ENCODE measurements at places on chromosomes 1 and 21.
A peak's percentile ranks its signal among the peaks of the same experiment; 100 is the strongest.

DNA sequence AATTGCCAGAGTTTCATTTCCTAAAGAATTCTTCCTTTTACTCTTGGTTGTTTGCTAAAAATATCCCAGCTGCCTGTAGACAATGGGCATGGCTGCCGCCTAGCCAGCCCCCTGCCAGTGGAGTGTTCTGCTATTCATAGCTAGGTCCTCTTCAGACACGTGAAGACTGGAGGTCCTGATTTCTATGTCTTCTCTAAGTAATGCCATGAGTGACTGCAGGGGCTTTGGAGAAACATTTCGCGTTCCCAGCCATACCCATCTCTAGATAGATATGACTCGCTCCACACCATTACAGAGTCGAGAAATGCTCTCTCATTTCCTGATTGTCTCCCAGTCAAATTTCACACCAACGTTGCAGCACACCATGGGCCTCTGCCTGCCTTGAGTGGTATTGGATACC lies 99.5 kb upstream of the BACE2 start:
- DNase-seq, result no peak

GRCh38 chr21:45161038-45161945 lies 86.9 kb downstream of the ADARB1 start:
- peak; percentile 51 for DNase-seq

DNA sequence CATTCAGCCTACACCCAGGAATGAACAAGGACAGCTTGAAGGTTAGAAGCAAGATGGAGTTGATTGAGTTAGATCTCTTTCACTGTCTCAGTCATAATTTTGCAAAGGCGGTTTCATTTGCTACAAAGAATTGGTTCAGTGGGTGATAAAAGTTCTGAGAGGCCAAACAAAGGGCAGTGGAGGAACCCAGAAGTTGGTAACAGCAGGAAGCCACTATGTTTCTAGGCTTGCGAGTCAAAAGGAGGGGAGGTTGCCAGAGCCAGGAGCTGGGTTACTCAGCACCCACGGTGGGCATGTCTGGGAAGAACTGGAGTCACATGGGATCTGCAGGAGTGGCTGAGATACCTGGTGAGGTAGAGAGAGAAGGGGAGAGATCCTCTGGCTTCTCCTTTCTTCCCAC lies 64.2 kb upstream of the MRPS6 start:
- no peak for DNase-seq

- peak; percentile 30 for DNase-seq
These were observed 330.6 kb downstream of the DSCAM start for GRCh38 chr21:40516335-40516734.

- peak; percentile 100 for DNase-seq
These were observed at the start of the genes DTL and INTS7 for GRCh38 chr1:212035123-212035834. DTL (plus strand) TSS chr1:212035748; CDS start chr1:212035891, 143 bp downstream. INTS7 (minus strand) TSS chr1:212035557; CDS start chr1:212035437, 120 bp downstream.

DNA sequence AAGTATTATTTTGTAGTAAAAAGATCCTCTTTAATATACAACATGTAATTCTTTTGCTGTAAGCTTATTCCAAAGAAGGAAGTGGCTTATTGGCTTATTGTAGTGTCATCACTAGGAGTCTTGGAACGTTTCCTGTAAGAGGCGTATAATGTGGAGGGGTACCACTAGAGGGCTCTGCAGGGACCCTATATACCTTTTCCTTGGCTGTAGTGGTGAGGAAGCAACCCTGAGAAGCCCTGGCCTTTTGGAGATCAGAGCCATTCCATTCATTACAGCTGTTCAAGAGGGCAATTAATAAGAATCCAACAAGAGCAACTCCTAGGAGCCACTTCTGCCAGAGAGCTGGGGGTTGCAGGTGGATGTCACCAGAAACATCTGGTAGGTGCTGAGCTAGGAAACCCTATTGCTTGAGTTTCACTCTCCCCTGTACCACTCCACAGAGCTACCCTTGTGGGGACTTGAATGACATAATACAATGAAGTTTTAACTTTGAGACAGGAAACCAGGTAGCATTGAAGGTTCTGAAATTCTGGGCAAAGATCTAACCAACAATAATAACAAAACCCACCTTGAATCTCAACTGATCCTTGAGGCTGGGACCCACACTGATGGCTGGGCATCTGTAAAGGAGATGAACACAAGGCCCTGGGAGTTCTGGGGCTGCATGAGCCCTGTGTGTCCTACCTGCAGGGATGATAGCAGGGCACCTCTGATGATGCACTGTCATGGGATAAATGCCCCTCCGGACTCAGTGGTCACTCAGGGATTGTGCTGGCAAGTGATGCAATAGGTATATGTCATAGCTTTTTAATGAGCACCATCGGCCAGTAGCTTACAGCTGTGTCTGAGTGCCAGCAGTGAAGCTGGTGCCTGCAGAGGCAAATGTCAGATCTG lies 160.2 kb upstream of the COA6 start:
- DNase-seq, result no peak

GRCh38 chr1:115135681-115136080 lies 46.4 kb upstream of the TSPAN2 start:
- DNase-seq, result no peak

GRCh38 chr1:50371749-50372148 lies 51.5 kb downstream of the DMRTA2 start:
- no peak for DNase-seq

DNA sequence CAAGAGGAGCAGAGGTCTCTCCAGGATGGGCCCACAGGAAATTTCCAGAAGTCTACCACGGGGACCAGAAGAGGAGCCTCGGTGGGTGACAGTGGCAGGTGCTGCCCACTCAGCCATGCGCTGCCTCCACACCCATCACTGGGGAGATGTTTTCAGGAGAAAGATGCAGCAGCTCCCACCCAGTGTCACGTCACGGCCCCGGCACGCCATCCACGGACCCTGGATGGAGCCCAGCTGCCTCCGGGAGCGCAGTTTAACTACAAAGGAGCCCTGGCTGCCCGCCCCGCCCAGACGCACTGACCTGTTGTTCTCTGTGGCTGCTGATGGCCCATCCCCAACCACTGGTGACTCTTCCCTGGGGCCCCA lies 6.8 kb downstream of the TSPEAR start:
- DNase-seq, result no peak

GRCh38 chr1:150973836-150974579 lies 627 bp downstream of the CERS2 start:
- DNase-seq, result peak; percentile 40

DNA sequence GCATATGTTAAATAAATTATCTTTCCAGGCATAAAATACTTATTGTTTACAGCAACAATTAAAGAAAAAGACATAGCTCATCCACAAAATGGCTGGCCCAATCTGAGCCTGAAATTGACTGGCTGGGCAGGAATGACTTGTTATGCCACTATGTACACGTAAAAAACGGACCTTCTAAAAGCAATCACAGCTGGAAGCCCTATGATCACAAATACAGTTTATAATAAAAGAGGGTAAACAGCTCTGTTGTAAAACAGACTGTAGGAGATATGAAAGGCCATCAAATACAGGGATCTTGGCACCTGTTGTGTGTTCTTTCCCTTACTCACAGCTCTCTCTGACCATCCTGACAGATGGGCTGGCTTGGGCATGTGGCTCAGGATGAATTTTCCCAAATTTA lies 70.5 kb upstream of the DMRTA2 start:
- DNase-seq, result no peak

DNA sequence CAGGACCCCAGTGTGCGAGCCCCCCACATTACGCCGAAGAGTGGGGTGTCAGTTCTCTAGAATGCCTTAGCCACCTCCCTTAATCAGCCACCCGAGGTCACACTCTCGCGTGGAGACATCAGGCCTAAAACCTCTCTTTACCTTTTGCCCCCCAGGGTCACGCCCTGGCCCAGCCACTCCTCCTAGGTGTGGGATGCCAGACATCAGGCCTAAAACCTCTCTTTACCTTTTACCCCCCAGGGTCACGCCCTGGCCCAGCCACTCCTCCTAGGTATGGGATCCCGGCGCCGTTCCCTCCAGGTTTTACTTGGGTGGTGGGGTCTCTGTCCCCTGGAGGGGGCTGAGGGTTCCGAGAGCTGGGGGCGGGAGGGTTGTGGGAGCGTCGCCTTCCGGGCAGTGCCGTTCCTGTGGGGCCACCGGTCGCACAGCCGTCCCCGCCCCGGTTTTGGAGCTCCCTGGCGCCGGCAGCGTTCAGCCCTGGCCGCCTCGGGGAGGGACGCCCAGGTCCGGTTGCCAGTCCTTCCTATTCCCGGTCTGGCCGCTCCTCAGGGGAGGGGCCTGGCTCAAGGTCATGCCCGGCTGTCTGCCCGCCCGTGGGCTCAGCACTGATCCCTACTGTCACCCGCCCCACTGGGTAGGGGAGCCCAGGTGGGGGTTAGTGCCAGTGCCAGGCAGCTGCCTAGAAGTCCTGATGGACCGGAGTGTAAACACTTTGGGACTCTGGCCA lies 882 bp downstream of the VPS13D start:
- DNase-seq, result no peak

DNA sequence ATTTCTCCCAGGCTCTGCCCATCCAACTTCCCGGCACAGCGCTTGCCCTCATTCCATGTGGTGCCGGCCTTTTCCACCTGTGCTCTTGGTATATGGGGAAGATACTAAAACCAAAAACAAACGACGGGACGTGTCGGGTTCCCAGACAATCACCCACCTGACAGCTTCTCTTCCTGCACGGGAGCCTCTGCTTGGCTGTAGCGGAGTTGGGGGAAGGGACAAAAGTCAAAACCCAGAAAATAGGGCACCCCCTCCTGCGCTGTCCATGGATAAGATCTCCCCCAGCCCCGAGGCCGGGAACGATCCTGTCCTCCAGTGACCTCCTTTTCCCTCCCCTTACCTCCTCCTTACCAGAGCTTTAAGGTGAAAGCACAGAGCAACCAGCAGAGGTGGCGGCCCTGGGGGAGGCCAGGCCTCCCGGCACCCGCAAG lies 640 bp downstream of the JTB start:
- no peak for DNase-seq

DNA sequence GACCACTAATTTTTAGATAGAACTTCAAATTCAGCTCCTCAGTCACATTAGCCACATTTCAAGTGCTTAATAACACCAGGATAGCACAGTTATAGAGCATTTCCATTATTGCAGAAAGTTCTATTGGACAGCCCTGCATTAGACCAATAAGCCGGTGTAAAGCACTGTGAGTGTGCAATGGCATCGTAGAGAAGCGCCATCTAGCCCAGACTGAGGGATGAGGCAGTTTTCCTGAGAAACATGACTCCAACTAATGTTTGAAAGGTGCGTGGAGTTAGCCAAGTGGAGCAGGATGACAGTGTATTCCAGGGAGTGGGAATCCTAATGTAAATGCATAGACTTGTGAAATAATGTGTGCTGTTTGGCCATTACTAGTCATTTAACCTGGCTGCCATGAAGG lies 7.7 kb downstream of the RPE65 start:
- DNase-seq, result no peak

DNA sequence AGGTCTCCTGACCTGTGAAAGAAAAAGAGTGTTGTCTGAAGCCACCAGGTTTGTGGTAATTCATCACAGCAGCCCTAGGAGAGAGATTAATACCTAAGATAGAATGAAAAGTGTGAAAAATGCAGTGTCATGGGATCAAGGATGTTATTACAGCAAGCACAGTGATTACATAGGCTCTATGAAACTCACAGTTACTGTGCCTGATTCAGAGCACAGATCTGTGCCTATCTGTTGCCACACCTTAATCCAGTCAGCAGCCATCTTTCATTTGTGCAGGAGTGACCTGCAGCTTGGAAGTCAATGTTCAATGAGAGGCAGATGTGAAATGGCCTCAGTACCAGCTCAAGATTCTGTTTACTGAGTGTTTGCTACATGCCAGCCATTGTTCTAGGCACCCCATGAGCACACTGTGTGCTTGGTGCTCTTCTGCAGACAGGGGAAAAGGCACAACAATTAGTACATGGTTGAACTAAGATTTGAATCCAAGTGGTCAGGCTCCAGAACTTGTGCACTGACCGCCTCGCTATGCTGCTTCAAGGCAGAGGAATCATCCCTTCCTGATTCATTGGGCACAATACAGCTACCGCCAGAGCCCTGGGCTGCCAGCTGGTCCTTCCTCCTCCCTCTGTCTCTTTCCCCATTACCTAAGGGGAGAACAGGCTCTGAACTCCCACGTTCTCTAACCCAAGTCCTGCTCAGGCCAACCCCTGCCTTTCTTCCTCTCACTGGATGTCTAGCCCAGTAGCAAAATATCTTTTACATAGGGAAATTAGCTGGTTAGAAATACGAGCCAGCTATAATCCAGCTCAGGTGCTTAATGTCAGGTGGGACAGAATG lies 56.3 kb upstream of the NEK2 start:
- DNase-seq, result no peak

DNA sequence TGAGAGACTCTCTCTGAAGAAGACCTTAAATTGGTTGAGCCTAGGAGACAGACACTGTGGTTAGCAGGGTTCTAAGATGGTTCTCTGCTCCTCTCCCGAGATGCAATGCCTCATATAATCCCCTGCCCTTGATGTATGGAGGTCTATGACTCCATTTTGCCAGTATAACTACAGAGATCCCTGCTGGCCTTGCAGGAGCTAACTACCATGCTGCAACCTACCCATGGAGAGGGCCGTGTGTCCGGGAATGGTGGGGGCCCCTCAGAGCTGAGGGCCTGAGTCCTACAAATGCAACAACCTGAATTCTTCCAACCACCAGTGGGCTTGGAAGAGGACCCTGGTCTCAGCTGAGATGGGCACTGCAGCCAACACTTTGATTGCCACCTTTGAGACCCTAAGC lies 388.0 kb downstream of the SETD4 start:
- no peak for DNase-seq

- no peak for DNase-seq
These were observed 18.7 kb downstream of the EDN2 start for GRCh38 chr1:41465741-41466140.

GRCh38 chr1:14437417-14437918 lies 161.0 kb upstream of the KAZN start:
- no peak for DNase-seq

DNA sequence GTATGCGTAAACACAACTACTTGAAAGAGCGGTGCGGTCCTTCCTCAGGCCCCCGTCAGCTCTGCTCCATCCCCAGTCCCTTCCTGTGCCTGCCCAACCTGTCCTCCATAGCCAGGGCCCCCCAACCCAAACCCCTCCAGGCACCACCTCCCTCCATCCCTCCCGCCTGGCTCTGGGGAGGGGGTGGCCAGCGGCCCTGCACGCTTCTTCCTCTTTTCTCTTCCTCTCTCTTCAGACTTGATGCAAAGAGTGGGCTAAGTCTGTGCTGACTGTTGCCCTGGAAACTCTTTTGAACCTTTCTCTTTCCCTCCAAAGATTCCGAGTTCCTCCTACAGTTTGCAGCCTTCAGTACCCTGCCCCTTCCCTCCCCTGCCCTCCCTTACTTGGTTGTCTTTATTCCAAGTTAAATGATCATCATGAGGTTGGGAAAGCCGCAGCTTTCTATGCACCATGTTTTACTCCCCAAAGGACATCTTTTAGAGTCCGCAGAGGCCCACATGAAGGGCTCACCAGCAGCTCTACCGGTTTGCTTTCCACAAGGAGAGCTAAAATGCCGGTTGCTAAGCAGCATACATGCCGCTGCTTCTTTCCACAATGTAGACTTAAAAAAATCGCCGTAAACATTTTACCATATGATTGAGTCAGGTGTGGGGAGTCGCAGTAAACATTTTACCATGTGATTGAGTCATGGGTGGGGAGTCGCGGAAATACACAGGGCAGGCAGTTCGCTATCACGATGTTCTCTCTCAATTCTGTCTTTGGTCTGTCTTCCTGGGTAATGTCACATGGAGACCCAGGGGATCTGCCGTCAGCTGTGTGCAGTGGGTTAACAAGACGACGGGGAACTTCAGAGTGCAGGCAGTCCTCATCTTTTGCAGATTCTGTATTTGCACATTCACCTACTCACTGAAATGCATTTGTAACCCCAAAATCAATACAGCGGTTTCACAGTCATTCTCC lies 525.3 kb downstream of the KIF26B start:
- no peak for DNase-seq
